NCI-H1048 (cell line): ENCODE measurements at places on chromosomes 16 and 17.

DNA sequence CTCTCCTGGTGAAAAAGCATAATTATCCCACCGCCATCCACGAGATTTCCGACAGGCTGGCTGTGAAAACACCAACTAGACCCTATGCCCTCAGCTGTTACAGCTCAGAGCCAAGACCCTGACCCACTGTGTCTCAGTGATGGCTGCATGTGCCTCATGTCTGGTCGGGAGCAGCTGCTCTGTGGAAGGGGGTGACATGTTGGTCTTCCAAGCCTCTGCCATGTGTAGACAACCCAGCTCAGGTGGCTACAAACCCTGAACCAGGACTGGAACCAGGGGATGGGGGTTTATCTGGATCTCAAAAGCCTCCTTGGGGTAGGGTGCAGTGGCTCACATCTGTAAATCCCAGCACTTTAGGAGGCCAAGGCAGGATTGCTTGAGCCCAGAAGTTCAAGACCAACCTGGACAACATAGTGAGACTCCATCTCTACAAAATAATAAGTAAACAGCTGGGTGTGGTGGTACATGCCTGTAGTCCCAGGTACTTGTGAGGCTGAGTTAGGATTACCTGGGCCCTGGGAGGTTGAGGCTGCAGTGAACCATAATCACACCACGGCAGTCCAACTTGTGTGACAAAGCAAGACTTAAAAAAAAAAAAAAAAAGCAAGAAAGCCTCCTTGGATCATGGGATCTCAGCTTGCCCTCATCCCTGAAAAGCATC is 220.3 kb downstream of the CPPED1 start:
- no peak for DNase-seq

DNA sequence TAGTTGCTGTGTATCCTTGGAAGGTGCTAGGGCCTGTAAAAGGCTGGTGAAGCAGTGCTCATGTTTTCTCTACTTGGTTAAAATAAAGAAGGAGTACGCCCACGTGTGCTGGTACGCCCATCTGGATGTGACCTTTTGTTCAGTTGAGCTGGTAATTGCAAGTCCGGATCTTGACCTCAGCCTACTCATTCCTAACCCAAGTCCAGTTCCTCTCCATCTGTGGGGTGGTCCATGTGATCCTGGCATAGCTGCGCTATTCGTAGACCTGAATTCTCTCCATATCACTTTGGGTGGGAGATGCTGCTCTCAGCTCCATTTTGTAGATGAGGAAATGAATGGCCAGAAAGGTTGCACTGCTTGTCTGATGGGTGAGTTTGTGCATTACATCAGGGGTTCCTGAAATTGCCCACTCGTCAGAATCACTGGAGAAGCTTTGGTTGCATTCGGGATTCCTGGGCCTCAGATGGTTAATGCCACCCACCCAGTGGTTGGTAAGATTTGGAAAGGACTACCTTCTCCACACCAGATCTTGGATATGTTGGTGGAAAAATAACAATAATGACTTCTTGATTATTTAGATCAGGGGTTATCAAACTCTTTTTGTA is 328.8 kb downstream of the CPPED1 start:
- no peak for DNase-seq

- no peak for DNase-seq
These were observed 18.2 kb upstream of the HS3ST3B1 start for GRCh38 chr17:14282726-14283125.

GRCh38 chr17:31015639-31016038 is 44.8 kb downstream of the RNF135 start:
- no peak for DNase-seq

DNA sequence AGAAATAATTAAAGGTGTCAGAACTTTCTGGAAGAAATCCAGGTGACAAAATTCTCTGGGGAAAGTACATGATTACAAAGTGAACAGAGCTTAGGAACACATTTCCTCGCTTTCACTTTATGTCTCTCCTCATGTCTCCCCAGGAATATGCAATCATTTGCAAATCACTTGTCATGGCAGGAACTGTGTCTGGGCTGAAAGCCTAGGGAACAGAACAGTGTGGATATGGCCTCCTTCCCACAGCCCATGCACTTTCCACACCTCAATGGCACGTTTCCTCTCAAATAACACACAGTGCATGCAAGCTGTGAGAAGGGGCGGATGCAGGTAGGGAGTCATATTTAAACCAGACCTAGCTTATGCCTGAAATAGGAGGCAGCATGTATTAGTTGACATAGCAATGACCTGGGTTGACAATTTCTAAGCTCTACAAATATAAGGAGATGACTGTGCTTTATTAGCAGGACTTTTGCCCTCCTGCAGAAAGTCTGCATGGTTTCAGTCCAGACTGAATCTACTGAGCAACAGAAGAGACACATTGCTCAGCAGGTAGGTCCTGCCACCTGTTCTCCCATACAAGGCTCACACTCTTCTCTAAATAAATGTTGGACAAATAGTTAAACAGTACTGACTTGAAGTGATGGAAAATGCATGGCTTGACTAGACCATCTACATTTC is 236.0 kb upstream of the ELAC2 start:
- no peak for DNase-seq

DNA sequence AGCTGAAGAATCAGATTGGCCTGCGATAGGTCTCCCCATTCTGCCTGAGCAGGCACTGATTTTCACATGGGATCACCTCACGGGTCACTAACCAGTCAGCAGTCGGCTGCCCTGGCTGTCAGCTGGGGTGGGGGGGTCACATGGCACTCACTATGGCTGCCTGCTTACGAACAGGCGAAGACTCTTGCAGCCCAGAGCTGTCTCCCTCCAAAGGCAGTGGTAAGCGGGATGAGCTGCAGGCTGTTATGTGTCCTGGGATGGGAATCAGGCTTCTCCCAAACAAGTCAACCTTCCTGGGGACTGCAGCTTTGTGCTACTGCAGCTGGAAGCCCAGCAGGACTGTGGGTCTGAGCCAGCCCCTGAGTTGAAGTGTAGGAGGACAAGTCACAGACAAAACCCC is 29.0 kb upstream of the ADORA2B start:
- DNase-seq, result no peak

DNA sequence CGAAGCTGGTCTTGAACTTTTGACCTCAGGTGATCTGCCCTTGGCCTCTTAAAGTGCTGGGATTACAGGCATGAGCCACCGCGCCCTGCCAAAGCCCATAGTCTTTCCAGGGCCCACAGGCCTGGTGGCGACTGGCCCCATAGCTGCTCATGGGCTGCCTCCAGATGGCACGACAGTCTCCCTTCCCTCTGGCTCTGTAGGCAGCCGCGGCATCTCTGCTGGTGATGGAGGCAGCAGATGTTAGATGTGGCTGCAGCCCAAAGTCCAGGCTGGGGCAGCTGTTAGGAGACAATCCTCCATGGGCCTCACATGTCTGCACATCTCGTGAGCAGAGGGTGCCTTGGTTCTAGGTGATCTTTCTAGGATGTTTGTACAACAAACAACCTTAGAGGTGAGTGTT is 69.7 kb upstream of the DNAJA2 start:
- DNase-seq, result no peak

DNA sequence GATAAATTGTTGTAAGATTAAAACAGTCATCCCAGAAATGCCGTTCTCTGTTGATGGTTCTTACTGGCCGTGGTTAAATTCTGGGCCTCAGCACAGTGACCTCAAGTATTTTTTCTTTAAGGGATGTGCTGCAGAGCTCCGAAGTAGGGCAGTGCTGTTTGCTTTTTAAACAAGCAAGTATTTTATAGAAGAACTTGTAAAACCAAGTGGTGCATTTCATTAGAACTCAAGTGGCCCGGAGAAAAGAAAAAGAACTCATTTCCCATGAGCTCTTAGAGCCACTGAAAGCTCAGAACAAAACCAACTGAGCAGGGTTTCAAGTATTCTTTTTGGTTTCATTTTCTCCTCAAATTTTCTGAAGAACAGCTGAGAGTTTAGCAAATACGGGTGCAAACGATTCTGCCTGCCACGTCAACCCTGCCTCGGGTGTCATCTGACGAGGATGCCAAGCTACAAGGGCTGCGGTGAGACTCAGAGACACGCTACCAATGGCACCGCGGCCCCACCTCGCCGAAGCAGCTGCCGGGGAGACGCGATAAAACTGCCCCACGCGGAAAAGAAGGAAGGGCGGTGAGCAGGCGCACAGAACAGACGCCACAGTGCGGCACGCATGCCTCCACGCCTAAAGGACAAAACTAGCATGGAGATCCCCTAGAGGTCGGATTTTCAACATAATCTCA is 6.3 kb downstream of the LMF1 start:
- no peak for DNase-seq

GRCh38 chr16:82011199-82011641 is at the start of gene SDR42E1:
Gene SDR42E1 (minus strand): TSS chr16:82011470. CDS start chr16:82000858, 10,612 bp downstream.
- no peak for DNase-seq

GRCh38 chr17:41959336-41960095 is 7.1 kb upstream of the CNP start:
- DNase-seq, result no peak

GRCh38 chr17:75570034-75570676 is 17.4 kb upstream of the MYO15B start:
- DNase-seq, result no peak

DNA sequence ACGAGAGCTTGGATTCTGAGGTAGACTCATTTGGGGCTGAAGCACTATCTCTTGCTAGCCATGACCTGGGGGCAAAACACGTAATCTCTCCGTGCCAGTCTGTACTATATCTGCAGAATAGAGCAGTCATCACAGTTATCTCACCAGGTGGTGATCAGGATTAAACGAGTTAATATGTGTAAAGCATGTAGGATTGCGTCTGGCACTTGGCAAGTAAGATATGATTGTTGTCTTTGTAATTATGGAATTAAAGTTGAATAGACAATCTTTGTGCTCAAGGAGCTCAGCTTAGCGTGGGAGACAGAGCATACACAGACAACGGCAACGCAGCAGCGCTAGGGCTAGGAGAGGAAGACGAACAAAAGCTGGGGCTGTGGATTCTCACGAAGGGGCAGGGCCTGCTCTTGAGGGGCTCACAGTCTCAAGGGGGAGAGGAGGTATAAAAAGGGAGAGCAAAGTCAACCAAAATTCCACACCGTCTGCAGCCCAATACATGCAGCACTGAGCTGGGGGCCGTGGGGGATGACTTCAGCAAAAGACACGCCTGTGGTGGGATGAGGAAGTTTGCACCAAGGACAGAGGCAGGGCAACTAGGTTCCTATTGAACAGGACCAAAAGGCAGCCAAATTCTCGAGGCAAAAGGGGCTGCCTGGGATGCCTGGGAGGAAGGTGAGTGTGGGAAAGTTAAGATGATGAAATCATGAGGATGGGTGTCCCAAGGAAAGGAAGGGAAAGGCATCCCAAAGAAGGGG is 68.6 kb downstream of the SDK2 start:
- no peak for DNase-seq

- no peak for DNase-seq
These were observed 9.5 kb upstream of the TCF25 start for GRCh38 chr16:89863741-89864526.

DNA sequence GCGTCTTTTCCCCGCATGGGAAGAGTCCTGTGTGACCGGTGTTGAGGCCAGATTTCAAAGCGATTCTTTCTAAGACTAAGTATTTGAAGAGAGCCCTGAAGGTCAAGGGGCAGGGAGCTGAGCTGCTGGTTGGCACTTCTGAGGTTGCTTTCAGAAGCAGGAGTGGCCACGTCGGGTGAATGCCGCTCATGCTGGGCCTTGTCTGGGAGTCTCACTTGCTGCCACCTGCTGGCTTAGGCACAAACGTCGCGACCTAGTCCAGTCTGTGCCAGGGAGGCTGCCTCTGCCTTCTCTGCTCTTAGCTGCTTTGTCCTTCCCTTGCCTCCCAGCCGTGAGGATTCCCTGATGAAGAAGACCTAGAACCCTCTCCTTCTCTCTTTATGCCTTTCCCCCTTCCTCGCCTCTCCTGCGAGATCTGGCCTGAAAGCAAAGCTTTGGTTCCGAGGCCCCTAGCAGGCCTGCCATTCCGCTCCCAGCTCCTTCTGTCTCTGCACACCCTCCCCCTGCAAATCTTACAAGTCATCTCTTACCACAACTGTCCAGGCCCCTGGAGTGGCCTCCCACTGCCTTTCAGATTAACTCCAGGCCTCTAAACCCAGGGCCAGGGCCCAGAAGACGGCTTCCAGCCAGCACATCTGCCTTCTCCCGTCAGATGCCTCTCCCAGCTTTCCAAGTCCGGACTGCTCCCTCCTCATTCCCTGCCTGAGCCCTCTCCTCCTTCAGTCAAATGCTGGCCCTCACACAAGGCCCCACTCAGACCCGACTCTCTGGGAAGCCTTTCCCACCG is 11.4 kb downstream of the CTNS start:
- no peak for DNase-seq

DNA sequence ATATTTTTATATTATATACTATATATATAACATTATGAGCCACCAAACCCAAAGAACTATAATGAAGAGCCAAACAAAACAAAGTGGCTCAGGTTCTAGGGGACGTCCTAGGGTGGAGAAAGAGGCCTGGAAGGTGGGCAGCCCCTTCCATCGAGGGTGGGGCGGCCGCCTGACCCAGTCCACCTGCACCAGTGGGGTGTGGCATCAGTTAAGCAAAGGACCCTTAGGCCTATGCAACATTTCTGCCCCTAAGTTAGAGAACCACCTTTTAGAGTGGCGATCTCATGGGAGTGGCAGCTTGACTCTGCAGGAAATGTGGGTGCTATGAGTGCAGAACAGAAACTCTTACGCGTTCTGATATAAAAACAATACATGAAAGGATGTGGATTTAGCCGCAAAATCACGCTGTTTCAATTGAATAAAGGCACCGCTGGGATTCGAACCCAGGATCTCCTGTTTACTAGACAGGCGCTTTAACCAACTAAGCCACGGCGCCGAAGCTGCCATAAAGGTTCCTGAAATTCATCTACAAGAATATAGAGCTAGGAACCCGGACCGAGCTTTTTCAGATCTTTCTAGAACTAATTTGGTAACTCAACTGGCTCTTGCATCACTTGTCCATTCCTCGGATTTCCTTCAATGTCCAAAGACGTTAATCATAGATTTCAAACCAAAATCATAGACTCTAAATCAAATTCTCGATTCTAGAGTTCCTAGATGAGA is 15.6 kb upstream of the AURKB start:
- no peak for DNase-seq

DNA sequence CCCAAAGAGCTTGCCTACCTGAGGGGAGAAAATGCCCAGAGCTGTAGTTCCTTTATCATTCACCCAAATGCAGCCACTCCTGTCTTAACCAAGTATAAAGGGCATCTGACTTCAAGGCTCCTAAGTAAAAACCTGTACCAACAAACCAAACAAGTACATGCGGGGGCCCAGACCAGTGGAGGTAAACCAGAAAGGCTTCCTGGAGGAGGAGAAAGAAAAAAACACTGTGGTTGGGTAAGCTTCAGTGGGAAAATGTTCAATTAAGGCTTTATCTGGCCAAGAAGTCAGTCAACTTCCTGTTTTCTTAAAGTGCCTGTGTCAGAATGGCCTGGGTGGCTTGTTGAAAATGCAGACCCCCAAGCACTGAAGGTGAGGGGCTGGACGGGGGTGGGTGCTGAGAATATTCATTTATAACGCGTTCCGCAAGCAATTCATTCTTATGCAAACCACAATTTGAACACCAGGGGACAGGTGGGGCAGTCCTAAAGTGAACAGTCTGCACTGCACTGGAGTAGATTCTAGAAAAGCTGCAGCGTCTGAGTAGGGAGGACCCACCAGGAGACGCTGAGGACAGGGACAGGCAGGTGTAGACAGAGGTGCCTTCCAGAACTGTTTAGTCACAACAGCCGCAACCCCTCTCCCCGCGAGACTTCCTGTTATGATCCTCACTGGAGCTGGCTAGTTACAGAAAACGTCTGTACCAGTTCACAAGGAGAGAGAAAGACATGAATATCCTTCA is 467.1 kb downstream of the SOX9 start:
- DNase-seq, result no peak
